Fibroblast of skin of right quadriceps (primary cell): ENCODE measurements at places on chromosomes 12 and 14.

DNA sequence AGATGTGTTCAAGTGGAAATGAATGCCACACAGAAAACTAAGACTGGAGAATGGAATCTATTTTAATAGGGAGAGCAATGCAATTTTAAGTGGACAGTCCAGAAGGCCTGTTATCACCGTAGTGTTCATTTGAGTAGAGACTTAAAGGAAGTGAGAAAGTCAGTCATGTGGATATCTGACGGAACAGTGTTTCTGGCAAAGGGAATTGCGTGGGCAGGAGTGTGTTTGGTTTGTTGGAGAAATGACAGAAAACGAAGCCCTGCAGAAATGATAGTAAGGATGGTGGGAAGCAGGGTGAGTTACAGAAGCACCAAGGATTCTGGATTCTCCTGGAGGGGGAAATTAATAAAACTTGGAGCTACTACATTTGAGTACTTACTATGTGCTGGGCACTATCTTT lies 776.6 kb downstream of the MED13L start:
- DNase-seq: no peak

GRCh38 chr14:95652690-95653089 lies 33.5 kb upstream of the TCL1B start:
- no peak for DNase-seq

DNA sequence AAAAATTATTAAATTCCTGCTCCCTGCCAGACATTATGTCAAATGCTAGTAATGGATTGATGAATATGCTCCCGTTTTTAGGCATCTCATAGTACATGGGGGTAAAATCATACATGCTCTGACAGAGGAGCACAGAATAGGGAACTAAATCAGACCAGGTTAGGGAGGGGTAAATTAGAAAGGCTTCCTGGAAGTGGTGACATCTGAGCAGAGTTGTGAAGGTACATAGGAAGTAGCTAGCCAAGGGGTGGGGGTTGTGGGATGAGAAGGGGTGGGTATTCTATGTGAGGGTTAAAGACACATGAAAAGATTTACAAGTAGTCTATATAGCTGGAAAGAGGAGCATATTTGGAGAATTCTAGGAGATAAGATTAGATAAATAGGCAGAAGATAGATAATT lies 171.7 kb upstream of the FBXO33 start:
- no peak for DNase-seq

DNA sequence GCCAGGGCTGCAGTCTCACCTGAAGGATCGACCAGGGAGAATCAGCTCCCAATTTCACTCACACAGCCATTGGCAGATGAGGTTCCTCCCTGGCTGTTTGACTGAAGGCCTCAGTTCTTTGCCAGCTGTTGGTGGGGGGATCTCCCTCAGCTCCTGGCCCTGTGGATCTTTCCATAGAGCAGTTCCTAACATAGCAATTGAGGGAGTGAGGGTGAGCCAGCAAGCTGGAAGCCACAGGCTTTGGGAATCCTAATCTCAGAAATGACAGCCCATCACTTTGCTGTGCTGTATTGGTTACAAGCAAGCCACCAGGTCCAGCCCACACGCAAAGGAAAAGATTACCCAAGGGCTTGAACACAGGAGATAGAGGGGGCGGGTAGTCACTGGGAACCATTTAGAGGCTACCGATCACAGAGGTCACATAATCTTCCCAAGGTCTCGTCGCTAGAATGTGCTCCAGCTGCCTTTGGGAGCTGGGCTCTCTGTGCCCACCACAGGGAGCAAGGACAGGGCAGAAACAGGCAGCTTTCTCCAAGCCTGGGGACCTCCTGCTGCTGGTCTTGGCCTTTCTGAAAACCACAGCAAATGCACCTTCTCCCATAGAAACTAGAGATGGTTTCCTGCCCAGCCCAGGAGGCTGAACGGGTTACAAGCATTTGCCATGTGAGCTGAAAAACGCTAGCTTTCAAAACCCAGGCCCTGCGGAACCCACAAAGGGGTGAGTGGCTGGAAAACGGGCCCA lies 4.6 kb upstream of the OTUB2 start:
- DNase-seq: no peak

- no peak for DNase-seq
Observed at GRCh38 chr14:104537613-104537988, 42.0 kb upstream of the C14orf180 start.

DNA sequence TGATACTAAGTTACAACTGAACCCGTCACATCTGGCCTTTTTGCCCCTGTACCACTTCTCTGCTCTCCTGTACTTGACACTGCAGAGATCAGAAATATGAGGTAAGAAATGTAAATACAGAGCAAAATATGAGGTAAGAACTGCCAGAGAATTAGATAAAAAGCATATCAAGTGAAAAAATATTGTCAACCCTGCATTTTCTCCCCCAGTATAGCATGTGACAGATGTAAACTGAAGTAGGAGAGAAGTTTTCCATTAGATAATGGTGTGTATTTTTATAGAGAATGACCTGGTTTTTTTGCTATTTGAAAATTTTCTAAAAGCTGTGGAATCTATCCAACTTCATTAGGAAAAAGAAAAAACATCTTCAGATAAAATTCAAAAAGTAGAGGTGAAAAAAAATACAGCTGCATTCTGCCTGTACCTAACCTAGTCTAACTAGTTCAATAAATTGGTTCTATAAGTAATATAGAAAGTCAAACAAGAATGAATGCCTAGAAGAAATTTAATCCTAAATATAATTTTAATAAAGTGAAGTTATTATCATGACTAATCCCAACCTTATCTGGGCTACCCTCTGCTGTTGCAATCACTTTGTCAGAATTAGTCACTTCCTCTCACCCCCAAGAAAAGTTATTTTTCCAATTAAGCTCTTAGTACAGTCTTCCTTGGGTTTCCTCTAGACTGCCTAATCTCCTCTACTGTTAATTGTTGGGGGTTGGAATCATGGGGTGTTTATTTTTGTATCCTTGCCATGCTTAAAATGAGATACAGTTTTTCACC lies 210.0 kb downstream of the RASSF9 start:
- DNase-seq: peak; percentile 79

GRCh38 chr14:37437490-37437889 lies 157.6 kb downstream of the FOXA1 start:
- DNase-seq: no peak

- no peak for DNase-seq
Observed at GRCh38 chr12:50505675-50506530, 1.1 kb downstream of the DIP2B start.

- DNase-seq: no peak
Observed at GRCh38 chr14:39731912-39732311, 299.7 kb upstream of the FBXO33 start.

DNA sequence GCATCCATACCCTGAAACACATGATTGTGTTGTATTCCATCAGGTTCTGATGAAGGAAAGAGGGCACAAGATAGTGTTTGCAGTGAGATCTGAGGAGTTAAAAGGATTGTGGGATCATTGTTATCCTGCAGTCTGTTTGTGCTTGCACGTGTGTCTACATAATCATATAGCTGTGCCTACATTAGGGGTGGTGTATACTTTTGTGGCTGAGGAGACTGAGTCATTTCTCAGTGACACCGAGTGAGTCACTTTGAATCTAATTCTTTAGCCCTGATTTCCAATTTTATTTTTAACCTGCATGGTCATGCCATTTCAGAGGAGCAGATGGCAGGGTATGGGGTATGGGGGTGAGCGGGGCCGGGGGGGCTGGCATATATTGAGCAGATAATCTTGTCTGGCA lies 133.2 kb downstream of the ANO4 start:
- peak; percentile 51 for DNase-seq

DNA sequence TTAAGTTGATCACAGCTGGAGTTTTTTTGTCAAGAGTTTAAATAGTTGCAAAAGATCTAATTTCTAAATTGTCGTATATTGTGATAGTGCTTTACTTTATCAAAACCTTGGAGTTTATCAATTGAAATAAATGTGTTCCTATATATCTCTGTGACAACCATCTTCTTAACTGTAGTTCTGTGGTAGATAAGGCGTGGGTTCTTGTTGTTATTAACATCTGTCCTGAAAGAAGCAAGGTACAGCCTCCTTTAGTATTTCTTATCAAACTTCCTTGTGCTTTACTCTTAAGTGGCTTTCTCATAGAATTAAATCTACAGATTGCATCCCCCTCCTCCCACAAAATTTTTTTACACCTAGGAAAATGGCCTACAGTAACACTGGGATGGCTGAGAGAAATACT lies 7.3 kb downstream of the SCYL2 start:
- no peak for DNase-seq

- DNase-seq: no peak
Observed at GRCh38 chr12:65414526-65414925, 136.0 kb downstream of the MSRB3 start.

DNA sequence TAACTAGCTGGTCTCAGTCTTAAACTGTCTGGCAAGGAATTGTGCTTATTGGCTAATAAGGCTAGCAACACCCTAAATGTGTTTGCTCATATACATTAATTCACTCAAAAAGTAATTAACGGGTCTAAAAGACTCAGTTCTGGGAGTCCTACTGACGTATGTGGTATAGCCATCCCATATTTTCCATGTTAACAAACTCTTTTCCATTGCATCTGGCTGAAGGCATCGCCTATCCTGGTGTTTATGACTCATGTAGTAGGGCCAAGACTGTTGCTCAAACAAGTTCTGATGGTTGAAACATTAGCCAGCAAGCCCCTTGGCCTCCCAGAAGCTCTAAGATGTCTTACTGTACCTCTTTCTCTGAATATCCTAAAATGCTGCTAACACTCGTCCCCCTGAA lies 98.5 kb downstream of the PHLDA1 start:
- DNase-seq: peak; percentile 87

- DNase-seq: no peak
Observed at GRCh38 chr12:70403826-70404225, 37.7 kb downstream of the KCNMB4 start.

DNA sequence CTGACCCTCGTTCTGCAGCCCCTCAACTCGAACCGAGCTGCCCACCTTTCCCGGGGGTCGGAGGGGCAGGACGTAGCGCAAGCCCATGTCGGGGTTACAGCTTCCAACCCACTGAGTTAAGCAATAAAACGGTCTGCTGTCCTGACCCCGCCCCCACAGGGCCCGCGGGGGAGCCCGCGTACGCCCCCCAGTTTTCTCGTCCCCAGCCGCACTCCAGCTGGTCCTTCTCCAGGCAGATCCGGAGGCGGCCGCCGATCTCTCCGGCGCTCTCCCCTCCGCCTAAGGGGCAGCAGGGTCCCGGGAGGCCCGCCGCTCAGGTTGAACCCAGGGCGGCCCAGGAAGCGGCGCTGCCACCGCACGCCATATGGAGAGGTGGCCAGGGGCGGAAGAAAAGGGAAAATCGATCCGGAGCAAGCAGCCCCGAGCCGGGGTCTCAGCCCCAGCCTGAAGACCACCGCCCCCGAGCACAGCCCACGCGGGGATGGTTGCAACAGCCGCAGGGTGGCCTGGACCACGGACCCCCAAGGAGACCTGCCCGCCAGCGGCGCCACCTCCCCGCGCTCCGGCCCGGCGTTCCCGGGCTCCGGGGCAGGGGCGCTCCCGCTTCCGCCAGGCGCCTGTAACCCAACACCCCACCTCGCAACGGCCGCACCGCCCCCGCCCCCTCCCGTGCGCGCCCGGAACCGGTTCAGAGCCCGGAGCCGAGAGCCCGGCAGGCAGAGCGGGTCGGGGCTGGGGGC lies 760 bp downstream of the ACTN1 start:
- peak; percentile 73 for DNase-seq

DNA sequence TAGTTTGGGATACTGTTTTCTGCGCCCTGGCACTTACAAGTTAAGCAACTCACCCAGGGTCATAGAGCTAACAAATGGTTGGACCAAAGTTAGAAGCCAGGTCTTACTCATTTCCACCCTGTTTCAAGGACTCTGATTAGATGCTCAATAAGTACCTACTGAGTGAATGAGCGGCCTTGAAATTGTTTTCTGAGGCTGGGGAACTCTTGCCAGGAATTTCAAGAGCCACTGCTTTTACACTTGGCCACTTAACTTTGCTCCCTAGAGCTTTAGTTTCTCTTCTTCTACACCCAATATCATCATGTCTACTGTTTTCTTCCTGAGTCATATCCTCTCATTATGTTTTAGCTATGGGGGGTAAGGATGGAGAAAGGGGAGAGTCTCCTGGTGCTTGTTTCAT lies 431.6 kb downstream of the ZFP36L1 start:
- peak; percentile 83 for DNase-seq

GRCh38 chr14:56659964-56660551 lies 80.5 kb downstream of the TMEM260 start:
- peak; percentile 40 for DNase-seq

- DNase-seq: no peak
Observed at GRCh38 chr12:96749999-96750398, 157.1 kb upstream of the NEDD1 start.
